A549 (cell line): ENCODE measurements at places on chromosomes 3 and 15. TPM values are rescaled to one million over a fixed set of nuclear protein-coding genes. Genes with fewer than 3 reads are reported as not detected.

Gene PLCH1
- polyA plus RNA-seq = 2.1 to 2.2 TPM (median 2.1 TPM) in 3 replicates

Gene NDN
- polyA plus RNA-seq = 0.07 to 0.12 TPM (median 0.08 TPM) in 3 replicates

- DNase-seq = no peak
These were observed 3.3 kb upstream of the ALAS1 start for GRCh38 chr3:52194485-52195290.

- DNase-seq = no peak
These were observed 419.0 kb upstream of the TGFBR2 start for GRCh38 chr3:30187366-30187765.

DNA sequence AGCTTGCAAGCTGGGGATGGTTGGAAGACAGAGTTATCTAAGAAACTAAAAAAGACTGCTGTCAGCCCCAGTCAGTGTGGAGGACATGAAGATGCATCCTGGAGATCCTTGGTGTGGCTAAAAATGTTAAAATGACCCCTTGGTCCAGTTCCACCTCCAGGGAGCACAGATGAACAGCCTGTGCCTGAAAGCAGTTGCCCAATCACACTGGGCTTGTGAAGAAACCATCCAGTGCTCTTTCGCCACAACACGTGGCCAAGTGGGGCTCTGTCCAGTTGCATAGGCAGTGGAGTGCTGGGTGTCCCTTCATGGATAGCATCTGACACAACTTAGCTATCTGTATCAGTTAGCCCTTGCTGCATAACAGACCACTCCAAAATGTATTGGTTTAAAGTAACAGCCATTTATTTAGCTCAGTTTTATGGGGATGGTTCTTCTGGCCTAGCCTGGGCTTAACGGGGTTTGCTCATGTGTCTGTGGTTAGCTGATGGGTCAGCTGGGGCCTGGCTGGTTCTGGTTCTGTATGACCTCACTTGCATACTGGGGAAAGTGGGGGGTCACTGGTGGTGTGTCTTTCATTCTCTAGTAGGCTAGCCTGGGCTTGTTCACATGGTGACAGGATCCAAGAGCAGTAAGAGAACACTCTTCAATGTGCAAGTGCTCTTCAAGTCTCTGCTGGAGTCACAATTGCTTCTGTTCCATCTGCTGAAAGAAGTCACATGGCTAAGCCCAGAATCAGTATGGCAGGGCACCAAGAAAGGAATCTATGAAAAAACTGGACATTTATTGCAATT is 226.2 kb downstream of the PDCD6IP start:
- no peak for DNase-seq
